T follicular helper cell (primary cell): ENCODE measurements at places on chromosomes 5 and 9.

DNA sequence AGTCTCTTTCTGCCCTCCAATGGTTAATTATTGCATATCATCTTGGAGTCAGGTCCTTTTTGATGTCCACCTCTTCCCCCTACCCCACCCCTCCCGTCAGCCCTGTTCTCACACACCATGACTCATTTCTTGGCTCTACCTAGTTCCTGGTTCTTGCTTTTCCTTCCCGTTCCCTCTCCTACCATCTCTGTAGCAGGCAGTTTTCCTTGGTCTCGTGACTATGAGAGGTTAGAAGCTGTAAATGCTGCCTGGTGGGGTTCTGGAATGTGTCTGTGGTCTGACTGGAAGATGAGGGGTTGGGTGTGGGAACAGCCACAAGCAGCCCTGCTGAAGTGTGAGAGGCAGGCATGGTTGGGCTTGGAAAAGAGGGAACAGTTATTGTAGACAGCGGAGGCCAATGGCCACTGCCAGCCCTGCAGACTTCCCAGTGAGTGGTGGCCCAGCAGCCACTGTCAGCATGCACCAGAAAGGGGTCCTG is 18.2 kb downstream of the SLC22A5 start:
- no peak for DNase-seq

- no peak for DNase-seq
These were observed 43.3 kb upstream of the TJP2 start for GRCh38 chr9:69130456-69131441.

DNA sequence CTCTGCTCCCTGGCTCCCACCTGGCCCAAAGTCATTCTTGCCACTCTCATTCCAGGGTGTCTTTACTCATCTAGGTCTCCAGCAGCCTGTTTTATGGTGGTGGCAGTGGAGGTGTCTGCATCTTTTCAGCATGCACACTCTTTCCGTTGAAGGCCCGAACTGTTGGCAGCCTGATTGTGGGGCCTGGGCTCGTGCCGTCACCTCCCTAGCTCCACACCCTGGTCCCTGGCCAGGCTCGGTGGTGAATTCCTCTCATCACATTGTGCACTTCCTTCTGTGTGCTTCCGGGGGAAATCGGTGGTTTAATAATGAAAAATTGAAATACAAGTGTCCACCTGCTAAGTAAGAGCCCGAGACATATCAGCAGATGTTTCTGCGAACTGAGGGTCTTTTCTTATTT is 214.3 kb downstream of the TRIO start:
- DNase-seq: no peak

- DNase-seq: peak; percentile 51
These were observed 1.9 kb upstream of the FIBCD1 start for GRCh38 chr9:130940693-130941576.

DNA sequence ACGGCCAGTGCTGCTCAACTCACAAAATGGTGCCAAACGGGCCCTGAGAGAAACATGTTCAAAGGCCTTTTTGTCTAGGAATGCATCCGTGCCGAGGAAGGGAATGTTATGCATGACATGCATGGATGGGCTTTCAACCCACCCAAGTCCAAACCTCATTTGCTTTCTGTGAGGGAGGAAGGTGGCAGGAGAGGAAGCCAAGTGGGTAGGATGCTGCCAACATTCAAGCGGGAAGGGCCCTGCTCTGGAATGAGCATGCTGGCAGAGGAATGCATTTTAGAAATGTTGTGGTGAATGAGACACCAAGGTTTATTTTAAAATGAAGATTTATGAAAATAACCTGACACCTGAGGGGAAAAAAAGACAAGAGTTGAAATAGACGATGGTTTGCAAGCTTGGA is 479.1 kb downstream of the CCDC171 start:
- no peak for DNase-seq

DNA sequence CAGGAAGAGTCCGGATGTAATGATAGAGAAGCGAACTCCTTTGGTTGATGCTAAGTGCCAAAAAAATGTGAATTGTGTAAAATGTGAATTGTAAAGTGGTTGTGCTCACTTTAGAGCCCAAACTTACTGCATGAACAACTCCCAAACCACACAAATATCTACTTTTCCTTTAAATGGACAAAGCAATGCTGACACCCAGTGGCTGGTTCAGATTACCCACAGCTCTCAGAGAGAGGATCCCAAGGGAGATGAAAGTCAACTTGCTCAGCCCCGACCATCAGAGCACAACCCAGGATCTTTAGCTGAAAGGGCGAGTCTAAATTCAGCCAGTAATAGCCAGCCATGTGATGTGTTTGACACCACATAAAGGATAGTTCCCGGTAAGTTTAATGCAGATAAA is 133.7 kb downstream of the NMUR2 start:
- DNase-seq: no peak

- no peak for DNase-seq
These were observed 49.1 kb upstream of the GADD45G start for GRCh38 chr9:89555451-89556375.

GRCh38 chr5:138349852-138350562 is 2.5 kb upstream of the KDM3B start:
- DNase-seq: no peak

DNA sequence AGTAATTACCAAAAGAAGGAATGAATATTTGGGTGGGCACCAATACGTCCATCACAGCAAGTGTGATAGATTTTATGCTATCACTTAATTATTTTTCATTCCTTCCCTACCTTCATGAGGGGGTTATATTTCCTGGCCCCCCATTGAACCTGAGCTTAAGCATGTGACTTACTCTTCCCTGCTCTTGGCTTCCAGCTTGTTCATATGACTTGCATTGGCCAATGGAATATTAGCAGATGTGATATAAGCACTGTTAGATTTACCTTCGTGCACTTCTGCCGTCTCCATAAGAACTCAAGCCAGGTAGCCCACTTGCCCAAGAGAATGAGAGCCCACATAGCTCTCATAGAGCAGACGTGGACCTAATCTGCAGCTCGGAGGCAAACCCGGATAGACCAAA is 99.1 kb upstream of the SMARCA2 start:
- DNase-seq: no peak

- DNase-seq: no peak
These were observed 7.5 kb downstream of the OR1K1 start for GRCh38 chr9:122807271-122807900.

GRCh38 chr9:35526087-35526801 is 36.3 kb downstream of the RUSC2 start:
- DNase-seq: no peak

GRCh38 chr5:170449232-170449631 is 54.6 kb upstream of the KCNIP1 start:
- DNase-seq: no peak

GRCh38 chr5:178404987-178405386 is 172.4 kb upstream of the PHYKPL start:
- DNase-seq: no peak

GRCh38 chr9:761793-762560 is 79.5 kb upstream of the DMRT1 start:
- DNase-seq: no peak
